GM03348 (cell line): ENCODE measurements at places on chromosomes 4 and X.

GRCh38 chrX:8748855-8749254, 16.9 kb upstream of the ANOS1 start:
- peak; percentile 52 for DNase-seq

- DNase-seq, result no peak
Observed at GRCh38 chr4:123449362-123449761, 52.8 kb downstream of the SPRY1 start.

DNA sequence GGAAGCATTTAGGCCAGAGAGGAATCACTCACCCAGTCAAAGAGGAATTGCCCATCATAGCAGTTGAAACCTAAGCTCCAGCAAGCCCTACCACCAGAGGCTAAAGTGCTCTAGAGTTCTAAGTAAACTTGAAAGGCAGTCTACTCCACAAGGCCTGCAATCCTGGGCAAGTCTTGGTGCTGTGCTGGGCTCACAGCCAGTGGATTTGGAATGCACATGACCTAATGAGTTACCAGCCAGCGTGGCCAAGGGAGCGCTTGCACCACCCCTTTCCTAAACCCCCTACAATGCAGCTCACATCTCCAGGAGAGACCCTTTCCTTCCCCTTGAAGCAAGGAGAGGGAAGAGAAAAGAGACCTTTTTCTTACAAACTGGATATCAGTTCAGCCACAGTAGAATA, 445.7 kb downstream of the GASK1B start:
- DNase-seq, result no peak

GRCh38 chrX:122866532-122866931, 317.5 kb upstream of the GRIA3 start:
- peak; percentile 42 for DNase-seq

DNA sequence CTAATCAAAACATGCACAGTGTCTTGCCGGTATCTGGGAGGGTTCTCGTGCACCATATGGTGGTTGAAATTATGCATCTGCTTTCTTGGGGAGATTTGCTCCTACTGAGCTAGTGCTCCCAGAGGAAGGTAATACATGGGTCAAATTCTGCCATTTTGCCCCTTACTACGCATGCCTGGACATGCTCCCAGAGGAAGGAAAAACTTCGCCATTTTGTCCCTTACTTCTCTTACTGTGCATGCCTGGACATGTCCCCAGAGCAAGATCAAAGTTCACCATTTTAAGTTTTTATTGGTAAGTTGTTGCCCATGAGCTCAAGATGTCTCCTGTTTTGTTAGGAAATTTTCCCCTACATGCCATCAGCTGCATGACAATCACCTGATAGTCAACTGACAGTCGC, 252.1 kb upstream of the KLHL4 start:
- DNase-seq, result no peak

GRCh38 chr4:70402762-70403161, 5.0 kb downstream of the OPRPN start:
- DNase-seq, result no peak
